ENCODE measurements at places on chromosomes 5 and 9.
A peak's percentile ranks its signal among the peaks of the same experiment; 100 is the strongest.

DNA sequence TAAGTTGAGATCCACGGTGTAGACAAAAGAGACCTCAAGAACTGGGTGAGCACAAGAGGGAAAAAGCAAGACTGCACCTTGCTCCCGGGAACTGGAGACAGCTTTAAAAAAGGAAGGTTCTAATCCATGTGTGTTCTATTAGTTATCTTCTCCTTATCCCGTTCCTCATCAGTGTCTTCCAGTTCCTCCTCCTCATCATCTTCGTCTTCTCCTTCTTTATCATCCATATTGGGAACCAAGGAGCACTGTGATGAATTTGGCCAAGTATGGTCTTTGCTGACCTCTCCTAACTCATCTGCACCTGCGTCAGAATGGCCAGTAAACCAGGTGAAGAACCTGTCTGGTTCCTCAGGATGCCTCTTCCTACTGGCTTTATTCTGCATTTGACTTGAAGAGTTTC, 22.1 kb downstream of the EHMT1 start:
- H3K36me3 ChIP-seq = peaks cover 38% of the 10 kb centered on the region
- no peaks in the 10 kb centered on the region for H3K27me3 ChIP-seq
- peaks cover 25% of the 10 kb centered on the region for H3K4me1 ChIP-seq
- DNase-seq = no peak

GRCh38 chr9:126719618-126720031, 85.2 kb upstream of the ZBTB43 start:
- DNase-seq = peak; percentile 74
- peak overlapping the region; percentile 33 for H3K4me3 ChIP-seq
- H3K27me3 ChIP-seq = no peaks in the 10 kb centered on the region
- no peaks in the 10 kb centered on the region for H3K36me3 ChIP-seq
- peak overlapping the region; percentile 96 for H3K27ac ChIP-seq

- no peak overlapping the region for H3K27ac ChIP-seq
- no peak overlapping the region for H3K4me3 ChIP-seq
- DNase-seq = no peak
- H3K27me3 ChIP-seq = peaks cover 8% of the 10 kb centered on the region
- peaks cover 9% of the 10 kb centered on the region for H3K4me1 ChIP-seq
These were observed 149.4 kb downstream of the CD180 start for GRCh38 chr5:67047160-67047559.

DNA sequence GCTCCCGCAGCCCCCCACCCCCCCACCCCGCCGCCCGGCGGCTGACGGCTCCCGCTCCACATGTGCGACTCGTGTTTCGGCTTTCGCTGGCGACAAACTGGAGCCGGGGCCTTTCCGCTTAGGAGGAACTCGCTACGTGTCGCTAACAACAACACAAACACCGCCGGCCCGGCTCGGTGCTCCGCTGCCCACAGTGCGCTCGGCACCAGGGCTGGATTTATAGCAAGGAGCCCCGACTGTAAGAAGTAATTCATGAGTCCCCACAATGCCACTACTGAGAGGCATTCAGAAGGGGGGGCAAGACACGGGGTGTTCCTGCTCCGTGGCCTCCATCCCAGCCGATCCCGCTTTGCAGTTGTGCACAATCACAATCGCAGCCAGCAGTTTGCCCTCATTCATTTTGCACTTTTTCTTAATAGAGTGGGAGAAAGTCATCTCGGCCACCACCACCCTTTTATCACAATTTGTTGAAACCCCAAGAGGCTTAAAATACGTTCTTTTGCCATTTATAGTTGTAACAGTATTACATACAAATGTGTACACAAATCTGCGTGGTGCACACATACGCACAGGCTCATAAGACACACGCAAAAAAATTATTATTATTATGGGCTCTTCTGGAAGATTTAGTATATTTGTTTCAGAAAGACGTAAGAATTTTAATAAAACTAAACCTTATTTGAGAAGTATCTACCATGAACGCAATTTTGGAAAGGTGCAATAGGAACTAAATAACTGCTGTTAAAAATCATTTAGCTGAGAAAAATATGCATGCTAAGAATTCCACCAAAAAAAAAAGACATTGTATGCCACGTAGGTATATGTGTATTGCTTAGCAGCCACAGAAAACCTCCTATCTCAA, 48.1 kb downstream of the EBF1 start:
- H3K27me3 ChIP-seq = no peaks in the 10 kb centered on the region
- peaks cover 21% of the 10 kb centered on the region for H3K36me3 ChIP-seq
- DNase-seq = peak; percentile 55
- H3K27ac ChIP-seq = peak overlapping the region; percentile 98

DNA sequence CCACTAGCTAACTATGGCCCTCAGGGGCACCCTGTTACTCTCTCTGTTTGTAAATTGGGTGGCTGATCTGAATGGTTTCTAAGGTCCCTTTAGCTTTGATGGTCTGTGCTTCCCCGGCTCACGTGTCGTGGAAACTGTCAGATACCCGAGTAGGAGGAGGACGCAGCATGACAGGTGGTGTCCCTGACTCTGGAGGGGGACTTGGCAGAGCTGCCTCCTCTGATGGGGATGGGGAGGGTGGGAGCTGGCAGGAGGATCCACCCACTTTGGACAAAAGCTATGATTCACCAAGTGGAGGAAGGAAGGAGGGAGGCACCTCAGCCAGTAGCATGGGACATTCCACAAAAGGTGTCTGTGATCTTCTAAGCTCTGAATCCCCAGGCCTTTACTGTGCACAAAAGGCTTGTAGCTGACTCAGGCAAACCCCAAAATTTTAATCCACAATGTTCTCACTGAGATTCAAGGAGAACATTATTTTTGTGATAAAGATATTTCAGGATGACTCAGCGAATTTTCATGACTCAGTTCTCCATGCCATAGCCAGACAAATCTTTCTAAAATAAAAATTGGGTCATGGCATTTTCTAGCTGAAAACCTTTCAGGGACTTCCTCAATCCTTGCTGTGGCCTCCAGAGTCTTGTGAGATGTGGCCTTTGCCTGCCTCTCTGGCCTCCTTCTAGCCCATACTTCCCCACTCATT, 131.0 kb upstream of the BRINP1 start:
- H3K27ac ChIP-seq = no peak overlapping the region
- H3K4me3 ChIP-seq = no peak overlapping the region
- no peaks in the 10 kb centered on the region for H3K4me1 ChIP-seq
- H3K36me3 ChIP-seq = no peaks in the 10 kb centered on the region

DNA sequence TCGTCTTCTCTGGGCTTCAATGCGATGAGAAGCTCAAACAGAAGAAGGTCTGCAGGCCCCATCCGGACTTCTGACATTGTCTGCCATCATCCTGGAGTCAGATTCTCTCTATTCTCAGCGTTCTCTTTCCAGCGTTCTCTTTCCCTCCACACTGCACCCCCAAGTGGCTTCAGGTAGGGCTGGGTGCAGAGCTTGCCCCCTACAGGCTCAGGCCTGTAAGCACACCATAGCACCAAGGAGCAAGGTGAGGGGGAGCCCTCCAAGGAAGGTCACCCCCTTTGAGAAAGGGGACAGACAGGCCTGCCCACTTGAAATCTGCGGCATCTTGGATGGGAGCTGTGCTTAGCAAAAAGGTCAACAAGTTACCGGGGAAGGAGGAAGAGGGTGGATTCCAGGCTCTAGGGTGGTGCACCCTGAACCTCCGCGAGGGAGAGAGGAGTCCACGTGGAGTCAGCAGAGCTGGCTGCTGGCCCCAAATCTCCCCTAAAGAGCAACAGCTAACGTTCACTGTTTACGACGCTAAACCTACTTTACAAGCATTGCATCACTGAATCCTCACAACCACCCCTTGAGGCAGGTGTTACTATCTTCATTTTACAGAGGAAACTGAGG, 27.5 kb downstream of the GPX3 start:
- peaks cover 56% of the 10 kb centered on the region for H3K4me1 ChIP-seq
- peak overlapping the region; percentile 87 for H3K27ac ChIP-seq
- peak overlapping the region; percentile 30 for H3K4me3 ChIP-seq
- H3K36me3 ChIP-seq = peaks cover 81% of the 10 kb centered on the region

DNA sequence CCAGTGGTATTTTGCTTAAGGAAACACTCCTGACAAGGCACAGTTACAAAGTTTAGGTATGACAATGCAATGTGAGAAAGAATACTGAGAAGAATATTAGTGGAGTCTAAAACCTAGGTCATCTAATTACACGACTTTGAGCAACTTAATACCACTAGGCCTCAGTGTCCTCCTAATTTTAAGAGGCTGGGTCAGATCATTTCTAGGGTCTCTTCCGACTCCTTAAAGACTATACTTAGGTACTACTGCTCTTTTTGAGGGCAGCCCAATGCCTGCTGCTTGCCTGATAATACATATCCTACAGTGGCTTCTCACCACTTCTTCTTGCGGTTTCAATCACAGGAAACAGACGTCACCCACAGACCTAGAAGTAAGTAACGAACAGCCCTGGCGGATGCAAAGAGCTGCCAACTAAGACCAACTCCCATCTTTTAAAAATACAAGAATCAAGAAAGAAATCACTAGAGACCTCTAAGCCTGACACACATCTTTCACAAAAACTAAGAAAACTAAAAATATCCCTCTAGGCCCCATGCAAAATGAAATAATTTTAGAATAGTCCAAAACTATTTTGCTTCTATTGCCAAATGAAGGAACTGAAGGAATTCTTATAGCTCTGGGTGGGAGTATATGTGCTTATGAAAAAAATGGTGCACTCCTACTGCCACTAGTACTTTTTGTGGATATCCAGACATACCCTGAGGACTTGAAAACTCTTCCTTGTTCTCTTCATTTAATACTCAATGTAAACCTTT, 13.1 kb downstream of the DIAPH1 start:
- H3K27ac ChIP-seq = peak overlapping the region; percentile 87
- H3K27me3 ChIP-seq = no peaks in the 10 kb centered on the region
- DNase-seq = peak; percentile 70
- peak overlapping the region; percentile 57 for H3K4me3 ChIP-seq
- peaks cover 35% of the 10 kb centered on the region for H3K4me1 ChIP-seq

- no peak overlapping the region for H3K4me3 ChIP-seq
- no peaks in the 10 kb centered on the region for H3K36me3 ChIP-seq
- H3K27me3 ChIP-seq = no peaks in the 10 kb centered on the region
- no peak overlapping the region for H3K27ac ChIP-seq
- no peak for DNase-seq
These were observed 203.4 kb upstream of the NMUR2 start for GRCh38 chr5:152608458-152608857.

DNA sequence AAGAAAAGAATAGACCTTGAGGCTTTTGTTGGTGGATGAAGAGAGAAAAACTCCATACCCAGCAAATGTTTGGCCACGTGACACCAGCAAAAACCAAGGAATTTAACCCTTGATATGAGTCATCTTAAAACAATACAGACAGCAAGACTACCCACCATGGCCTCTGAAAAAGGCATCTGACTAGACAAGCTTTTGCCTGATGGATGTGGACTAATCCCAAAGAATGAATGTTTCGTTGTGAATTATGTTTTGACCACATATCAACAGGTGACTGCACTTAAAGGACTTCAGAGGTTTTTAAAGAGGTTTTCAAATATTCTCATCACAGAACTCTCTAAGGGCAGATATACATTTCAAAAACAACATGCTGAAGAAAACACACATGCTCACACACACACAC, 33.0 kb upstream of the SLC1A3 start:
- peaks cover 6% of the 10 kb centered on the region for H3K27me3 ChIP-seq
- DNase-seq = no peak
- no peaks in the 10 kb centered on the region for H3K4me1 ChIP-seq
- no peaks in the 10 kb centered on the region for H3K36me3 ChIP-seq
- H3K27ac ChIP-seq = no peak overlapping the region

GRCh38 chr5:98187945-98188344, 585.5 kb upstream of the RGMB start:
- no peak overlapping the region for H3K27ac ChIP-seq
- H3K4me1 ChIP-seq = no peaks in the 10 kb centered on the region
- no peaks in the 10 kb centered on the region for H3K36me3 ChIP-seq
- no peaks in the 10 kb centered on the region for H3K27me3 ChIP-seq
- H3K4me3 ChIP-seq = no peak overlapping the region
- DNase-seq = no peak

DNA sequence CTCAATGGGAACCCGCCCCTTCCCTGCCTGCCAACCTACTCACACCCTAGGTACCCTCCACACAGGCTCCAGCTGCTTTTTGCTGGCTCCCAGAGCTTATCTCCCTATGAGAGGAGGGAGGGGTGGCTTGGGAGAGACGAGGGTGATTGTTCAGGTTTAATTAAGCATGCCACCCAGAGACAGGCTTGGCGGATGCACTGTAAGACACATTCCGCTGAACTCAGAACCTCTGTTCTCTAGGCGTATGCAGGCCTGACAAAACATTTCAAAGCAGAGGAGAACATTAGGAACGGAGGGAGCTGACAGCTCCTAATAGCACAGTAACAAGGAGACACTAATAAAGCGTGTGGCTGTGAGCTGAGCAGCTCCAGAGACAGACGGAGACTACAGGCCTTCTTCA, 80.1 kb downstream of the TRIM32 start:
- no peak overlapping the region for H3K27ac ChIP-seq
- H3K4me1 ChIP-seq = no peaks in the 10 kb centered on the region
- no peaks in the 10 kb centered on the region for H3K27me3 ChIP-seq
- no peak overlapping the region for H3K4me3 ChIP-seq

DNA sequence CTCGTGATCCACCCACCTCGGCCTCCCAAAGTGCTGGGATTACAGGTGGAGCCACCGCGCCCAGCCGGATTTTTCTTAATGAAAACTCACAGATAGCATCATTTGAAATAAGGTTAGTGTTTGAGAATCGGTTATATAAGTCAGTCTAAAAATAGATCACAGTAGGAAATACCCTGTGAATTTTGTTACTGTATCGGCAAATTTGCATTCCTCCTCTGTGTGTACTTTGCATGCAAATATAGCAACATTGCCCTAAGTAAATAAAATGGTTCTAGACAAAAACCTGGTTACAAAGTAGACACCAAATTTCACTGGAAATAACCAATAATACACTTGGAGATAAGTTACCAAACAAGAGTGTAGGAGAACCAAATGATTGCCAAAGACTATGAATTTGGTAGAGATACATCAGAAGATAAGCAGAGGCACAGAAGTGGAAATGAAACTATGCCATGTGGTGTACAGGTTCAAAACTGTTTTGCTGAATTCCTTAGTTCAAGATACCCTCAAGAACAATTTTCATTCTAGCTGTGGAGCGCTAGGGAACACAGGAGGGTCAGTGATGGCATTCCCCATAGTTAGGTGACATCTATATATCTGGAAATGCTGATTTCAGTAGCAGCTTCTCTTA, 58.1 kb downstream of the ICE1 start:
- no peak overlapping the region for H3K27ac ChIP-seq
- H3K36me3 ChIP-seq = peaks cover 46% of the 10 kb centered on the region
- H3K4me1 ChIP-seq = peaks cover 4% of the 10 kb centered on the region
- H3K4me3 ChIP-seq = no peak overlapping the region
- no peaks in the 10 kb centered on the region for H3K27me3 ChIP-seq

GRCh38 chr5:157471709-157472108, 11.7 kb downstream of the NIPAL4 start:
- DNase-seq = no peak
- peaks cover 63% of the 10 kb centered on the region for H3K4me1 ChIP-seq
- no peak overlapping the region for H3K4me3 ChIP-seq
- no peaks in the 10 kb centered on the region for H3K27me3 ChIP-seq

- H3K4me3 ChIP-seq = peak overlapping the region; percentile 37
- H3K27ac ChIP-seq = peak overlapping the region; percentile 68
- peak; percentile 32 for DNase-seq
These were observed 32.0 kb upstream of the ADAM19 start for GRCh38 chr5:157607371-157608161.
